ENCODE measurements at places on chromosomes 11 and 22.

GRCh38 chr22:46148816-46149511 lies 1.4 kb upstream of the PPARA start:
- DNase-seq, result peak; percentile 11

DNA sequence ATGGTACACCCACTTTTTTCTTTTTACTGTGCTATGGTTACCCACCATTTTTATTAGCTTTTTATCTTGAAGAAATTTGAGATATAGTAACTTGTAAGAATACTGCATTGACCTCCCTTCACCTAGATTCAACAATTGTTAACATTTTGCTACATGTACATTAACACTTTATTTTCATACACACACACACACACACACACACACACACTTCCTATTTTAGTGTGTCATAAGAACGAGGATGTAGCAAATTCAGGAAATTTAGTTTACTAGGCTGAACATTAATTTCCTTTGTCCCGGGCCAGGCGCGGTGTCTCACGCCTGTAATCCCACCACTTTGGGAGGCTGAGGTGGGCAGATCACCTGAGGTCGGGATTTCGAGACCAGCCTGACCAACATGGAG lies 1.1 kb upstream of the ATP6V1E1 start:
- DNase-seq, result no peak

DNA sequence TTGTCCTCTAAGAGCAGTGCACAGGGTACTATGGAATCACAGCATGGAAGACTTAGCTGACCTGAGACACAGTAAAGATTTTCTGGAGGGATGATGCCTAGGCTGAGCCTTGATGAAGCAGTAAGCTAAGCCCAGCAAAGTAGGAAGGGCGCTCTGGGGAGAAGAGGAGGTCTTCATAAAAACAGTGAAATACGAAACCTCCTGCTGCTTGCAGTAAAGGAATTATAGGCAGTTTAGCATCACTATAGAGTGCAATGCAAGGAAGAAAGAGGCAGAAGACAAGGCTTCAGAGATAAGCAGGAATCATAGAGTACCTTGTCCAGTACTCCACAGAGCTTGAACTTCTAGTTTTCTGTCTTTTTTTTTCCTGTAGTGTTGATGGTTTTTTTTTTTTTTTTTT lies 555.7 kb upstream of the CADM1 start:
- no peak for DNase-seq

GRCh38 chr22:27801202-27801615 lies 347 bp downstream of the MN1 start:
- no peak for DNase-seq

GRCh38 chr11:10451426-10452116 lies 3.5 kb upstream of the AMPD3 start:
- no peak for DNase-seq

- DNase-seq, result no peak
These were observed 26.5 kb downstream of the DAGLA start for GRCh38 chr11:61706452-61707400.

- DNase-seq, result no peak
These were observed 76.6 kb upstream of the LRRC4C start for GRCh38 chr11:41536021-41536568.

- no peak for DNase-seq
These were observed 34.8 kb upstream of the TTC12 start for GRCh38 chr11:113279591-113279990.

GRCh38 chr11:32131321-32131720 lies 40.4 kb downstream of the RCN1 start:
- DNase-seq, result no peak

DNA sequence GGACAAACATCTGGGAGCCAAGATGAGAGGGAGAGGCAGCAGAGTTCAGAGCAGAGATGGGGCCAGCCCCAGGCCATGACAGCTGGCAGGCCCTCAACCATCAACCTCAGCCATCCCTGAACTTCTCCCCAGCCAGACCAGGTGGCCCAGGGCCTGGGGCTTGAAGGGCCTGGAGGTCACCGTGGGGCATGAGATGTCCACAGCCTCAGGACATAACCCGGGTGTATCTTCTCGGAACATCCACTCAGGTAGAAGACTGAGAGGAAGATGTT lies 12.4 kb upstream of the SLC39A13 start:
- no peak for DNase-seq

DNA sequence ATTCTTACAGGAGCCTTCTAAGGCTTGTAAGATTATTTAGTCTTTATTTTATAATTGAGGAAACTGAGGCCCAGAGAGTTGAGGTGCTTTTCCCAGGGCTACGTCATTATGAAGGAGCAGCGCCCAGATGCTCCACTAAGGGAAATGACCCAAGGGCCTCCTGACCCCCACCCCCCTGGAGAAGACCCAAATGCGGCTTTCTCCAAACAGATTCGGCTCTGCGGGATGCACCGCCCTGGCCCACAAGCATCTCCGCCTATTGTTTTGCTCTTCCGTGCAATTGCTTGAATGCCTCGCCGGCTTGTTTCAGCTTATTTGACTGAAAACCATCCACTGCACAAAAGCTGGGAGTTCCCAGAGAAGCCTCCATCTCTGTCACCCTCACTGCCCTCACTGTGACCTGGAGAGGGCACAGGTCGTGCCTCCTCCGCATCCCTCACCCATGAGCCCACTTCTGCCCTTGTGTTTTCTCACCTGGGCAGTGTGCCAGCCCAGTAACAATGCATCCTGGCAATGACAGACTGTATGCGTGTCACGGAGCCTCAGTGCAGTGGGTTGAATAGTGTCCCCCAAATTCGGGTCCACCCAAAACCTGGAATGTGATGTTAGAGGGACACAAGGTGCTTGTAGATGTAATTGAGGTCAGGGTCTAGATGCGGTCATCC lies 790.2 kb downstream of the TBC1D22A start:
- DNase-seq, result no peak

- DNase-seq, result no peak
These were observed 380.3 kb downstream of the AASDHPPT start for GRCh38 chr11:106457727-106458126.

DNA sequence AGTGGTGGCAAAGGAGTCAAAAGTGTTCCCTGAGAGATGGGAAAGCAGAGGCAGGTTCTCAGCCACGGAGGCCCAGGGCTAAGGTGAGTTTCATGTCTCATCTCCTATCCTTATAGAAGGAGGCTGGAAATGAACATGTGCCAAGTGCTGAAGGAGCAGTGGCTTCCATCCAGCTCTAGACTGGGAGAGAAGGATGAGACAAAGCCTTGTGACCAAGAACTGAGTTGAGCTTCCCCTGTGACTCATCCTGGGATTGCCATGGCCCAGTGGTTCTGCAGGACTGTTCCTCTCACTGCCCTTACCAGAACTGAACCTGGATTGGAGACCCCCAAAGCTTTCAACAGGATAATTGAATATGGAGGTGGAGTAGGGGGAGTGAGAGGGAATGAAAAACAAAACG lies 16.7 kb upstream of the OR9Q1 start:
- DNase-seq, result no peak

DNA sequence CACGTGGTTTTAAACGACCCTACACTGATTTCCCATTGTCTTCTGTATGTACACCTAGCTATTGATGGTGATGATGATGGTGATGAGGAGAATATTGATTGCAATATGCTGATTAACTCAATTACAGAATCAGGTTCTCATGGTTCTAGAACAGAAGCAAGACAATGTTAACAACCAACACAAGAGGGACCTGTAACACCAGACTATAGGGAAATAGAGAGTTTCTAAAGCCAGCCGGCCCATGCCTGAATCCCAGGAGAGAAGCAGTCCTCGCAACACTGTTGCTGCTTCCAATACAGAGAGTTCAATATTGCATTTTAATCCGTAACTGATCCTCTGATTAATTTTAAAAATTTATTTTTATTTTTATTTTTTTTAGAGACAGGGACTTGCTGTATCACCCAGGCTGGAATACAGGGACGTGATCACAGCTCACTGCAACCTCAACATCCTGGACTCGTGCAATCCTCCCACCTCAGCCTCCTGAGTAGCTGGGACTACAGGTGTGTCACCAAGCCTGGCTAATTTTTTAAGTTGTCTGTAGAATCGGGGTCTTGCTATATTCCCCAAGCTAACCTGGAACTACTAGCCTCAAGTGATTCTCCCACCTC lies 22.2 kb upstream of the UBASH3B start:
- peak; percentile 91 for DNase-seq

DNA sequence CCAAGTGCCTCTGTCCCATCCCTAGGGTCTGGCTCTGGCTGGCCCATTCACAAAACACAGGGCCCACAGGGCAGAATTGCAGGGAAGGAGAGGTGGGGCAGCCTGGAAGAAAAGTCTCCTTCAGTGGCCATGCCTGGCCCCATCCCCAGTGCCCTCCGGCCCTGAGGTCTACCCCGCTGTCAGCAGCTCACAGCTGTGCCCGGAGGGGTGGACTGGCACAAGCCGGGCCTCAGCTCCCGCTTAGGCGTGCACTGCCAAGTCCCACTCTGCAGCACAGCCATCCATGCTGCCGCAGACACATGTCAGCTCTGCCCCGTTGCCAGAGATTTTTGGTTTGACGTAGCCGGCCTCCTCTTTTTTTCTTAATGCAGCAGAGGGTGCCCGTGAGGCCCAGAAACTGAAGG lies 3.9 kb upstream of the SCN2B start:
- peak; percentile 98 for DNase-seq

DNA sequence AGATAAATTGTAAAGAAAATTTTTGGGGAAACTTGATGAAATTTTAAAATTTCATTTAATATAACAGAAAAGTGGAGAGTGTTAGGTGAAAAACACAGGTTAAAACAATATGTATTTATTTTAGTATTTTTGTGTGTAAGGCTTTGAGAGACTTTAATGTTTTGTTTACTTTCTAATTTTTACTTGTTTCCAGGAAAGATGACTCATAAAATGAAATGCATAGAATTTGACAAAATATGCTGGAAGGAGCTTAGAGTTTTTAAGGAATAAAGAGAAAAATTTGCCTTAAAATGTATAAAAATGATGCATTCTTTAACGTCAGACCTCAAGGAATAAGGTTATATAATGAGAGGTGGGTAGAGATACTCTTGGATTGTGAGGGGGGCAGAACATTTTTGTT lies 1205.1 kb upstream of the CNTN5 start:
- DNase-seq, result no peak

GRCh38 chr22:50107529-50107928 lies 17.7 kb downstream of the MOV10L1 start:
- DNase-seq, result no peak

- no peak for DNase-seq
These were observed 8.3 kb downstream of the ARHGEF17 start for GRCh38 chr11:73316422-73316821.

GRCh38 chr11:62539238-62539925 lies 7.2 kb downstream of the AHNAK start:
- no peak for DNase-seq

DNA sequence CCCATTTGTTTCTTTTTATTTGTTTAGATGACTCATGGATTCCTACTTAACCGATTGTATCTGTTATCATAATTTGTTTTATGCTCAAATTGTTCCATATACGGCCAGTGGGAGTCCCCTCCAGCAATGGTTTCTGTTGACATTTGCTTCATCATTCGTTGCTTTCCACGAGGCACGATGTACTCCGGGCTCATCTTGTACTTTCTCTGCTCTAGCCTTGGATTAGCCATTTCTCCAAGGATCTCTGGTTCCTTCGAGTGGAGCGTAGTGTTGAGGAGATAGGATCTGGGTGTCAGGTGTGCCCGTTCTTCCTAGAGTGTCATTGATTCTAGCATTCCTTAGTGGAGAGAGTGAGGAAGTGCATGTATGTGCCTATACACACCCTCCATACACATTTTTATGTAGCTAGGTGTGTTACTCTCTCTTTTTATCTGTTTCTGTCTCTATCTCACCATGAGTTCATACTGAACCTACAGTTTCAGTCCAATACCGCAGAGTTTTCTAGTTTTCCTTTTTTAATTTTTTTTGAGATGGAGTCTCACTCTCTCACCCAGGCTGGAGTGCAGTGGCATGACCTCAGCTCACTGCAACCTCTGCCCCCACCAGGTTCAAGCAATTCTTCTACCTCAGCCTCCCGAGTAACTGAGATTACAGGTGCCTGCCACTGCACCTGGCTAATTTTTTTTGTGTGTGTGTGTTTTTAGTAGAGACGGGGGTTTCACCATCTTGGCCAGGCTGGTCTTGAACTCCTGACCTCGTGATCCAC lies 31.4 kb downstream of the TECTA start:
- DNase-seq, result no peak

DNA sequence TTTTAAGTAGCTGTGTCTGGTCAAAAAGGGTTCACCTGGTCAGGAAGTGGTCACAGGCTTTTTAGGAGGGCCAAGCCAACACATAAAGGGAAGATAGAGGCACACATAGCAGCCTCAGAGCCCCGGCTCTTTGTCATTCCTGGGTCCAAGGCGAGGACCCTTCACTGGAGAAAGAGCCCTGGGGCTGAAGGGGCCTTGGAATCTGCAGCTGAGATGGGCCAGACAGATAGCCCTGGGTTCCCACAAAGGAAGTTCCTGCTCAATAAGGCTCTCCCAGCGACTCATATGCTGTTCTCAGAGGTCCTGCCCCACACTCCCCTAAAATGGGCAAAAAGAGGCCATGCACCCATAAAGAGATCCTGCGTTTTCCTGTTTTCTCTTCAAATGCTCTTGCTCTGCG lies 77.7 kb downstream of the LINC01488 start:
- DNase-seq, result no peak

GRCh38 chr22:44995105-44995514 lies 14.7 kb downstream of the PHF21B start:
- DNase-seq, result no peak

- no peak for DNase-seq
These were observed 602 bp upstream of the AQP11 start for GRCh38 chr11:77589181-77589520.

DNA sequence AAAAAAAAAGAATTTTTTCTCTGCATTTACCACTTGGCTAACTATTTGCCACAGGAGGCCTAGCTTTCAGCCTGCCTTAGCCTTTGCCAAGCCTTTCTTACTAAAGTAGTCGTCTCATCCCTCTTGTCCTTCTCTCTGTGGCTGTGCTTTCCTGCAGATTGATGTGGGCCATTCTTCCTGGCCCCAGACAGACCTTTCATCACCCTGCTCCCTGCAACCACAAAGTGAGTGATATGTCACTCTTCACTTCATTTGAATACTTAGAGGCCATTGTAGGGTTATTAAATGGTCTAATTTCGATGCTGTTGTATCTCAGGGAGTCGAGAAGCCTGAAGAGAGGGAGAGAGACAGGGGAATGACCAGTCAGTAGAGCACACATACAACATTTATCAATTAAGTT lies 37.6 kb downstream of the ART5 start:
- DNase-seq, result no peak

- DNase-seq, result no peak
These were observed 13.9 kb upstream of the NAV2 start for GRCh38 chr11:19698493-19699292.

DNA sequence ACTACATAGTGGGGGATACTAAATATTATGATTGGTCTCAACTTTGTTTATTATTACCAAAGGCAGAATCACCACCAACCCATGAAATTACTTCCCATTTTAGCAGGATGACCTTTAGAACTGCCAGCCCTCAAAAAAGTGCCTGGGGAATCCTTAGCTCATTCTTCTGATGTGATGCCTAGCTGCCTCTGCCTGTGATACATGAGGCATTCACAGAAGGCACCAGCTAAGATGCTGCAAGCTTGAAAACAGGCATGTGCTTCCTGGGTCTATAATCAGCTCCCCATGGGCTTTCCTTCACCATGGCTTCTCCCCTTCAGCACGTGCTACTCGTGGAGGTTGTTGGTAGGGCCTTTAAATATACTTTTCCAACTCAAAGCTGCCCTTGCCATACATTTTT lies 50.4 kb upstream of the ARHGAP20 start:
- DNase-seq, result no peak

- no peak for DNase-seq
These were observed 181.4 kb downstream of the DBX1 start for GRCh38 chr11:19978668-19979518.

Data from G401 (cell line).